ENCODE measurements at places on chromosomes 16 and 17. TPM values are rescaled to one million over a fixed set of nuclear protein-coding genes. Genes with fewer than 3 reads are reported as not detected.

GRCh38 chr16:89639385-89639784 is 18.1 kb downstream of the CHMP1A start:
- no peak for DNase-seq
- H3K36me3 ChIP-seq: no peaks in the 10 kb centered on the region
- H3K4me3 ChIP-seq: no peak overlapping the region

GRCh38 chr16:88491560-88492310 is 38.7 kb downstream of the ZFPM1 start:
- no peaks in the 10 kb centered on the region for H3K36me3 ChIP-seq
- H3K27me3 ChIP-seq: no peaks in the 10 kb centered on the region
- DNase-seq: no peak
- no peak overlapping the region for H3K4me3 ChIP-seq
- no peaks in the 10 kb centered on the region for H3K4me1 ChIP-seq

DNA sequence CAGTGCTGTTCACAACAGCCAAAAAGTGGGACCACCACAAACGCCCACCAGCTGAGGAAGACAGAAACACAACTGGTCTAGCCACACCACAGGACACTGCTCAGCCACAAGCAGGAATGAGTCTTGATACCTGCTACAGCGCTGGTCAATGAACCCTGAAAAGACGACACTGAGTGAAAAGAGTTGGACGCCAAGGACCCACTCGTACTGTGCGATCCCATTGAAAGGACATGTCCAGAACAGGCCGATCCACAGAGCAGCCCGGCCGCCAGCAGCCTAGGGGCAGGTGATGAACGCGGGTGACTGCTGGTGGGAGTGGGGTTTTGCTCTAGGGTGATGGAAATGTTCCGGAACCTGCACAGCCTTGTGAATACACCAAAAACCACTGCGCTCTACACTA is 10.6 kb upstream of the SLC38A8 start:
- no peak overlapping the region for H3K4me3 ChIP-seq
- peaks cover 54% of the 10 kb centered on the region for H3K36me3 ChIP-seq
- DNase-seq: no peak
- H3K27ac ChIP-seq: no peak overlapping the region
- H3K4me1 ChIP-seq: no peaks in the 10 kb centered on the region
- H3K27me3 ChIP-seq: no peaks in the 10 kb centered on the region

DNA sequence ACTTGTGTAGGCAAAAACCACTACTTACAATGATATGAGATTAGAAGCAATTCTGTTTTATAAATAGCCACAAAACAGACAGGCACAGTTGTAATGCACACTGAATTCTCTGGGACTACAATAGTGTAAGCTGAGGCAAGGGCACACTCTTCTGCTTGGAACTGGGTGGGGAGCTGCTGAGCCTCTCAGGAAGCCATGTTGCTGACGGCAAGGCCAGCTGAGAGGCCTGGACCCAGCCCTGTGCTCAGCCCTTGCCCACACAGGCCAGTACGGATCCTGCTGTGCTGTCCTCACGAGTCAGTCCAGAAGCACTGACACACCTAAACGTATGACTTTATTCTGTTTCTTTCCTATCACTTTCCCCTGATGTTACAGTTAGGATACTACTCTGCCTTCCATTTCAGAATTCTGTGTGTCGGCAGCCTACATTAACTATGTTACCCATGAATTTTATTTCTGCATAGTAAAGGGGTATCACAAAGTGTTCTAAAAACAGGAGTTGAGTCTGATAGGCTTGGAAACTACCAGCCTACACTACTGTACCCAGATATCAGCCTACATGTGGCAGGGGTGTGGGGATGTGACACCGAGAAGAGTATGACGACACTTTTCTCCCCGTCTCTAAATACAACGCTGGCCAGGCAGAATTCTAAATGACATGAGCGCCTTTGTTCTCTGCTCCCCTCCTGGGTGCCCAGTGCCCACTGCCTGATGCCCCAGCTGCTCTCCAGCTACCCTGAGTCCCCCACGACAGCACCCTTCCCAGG is 41.1 kb upstream of the FAAP100 start:
- no peak for DNase-seq
- H3K36me3 ChIP-seq: peaks cover 50% of the 10 kb centered on the region
- no peaks in the 10 kb centered on the region for H3K27me3 ChIP-seq
- peak overlapping the region; percentile 34 for H3K27ac ChIP-seq
- H3K4me1 ChIP-seq: peaks cover 2% of the 10 kb centered on the region

GRCh38 chr16:51450909-51451308 is 299.8 kb upstream of the SALL1 start:
- no peaks in the 10 kb centered on the region for H3K4me1 ChIP-seq
- DNase-seq: no peak
- no peaks in the 10 kb centered on the region for H3K36me3 ChIP-seq
- no peak overlapping the region for H3K27ac ChIP-seq
- H3K4me3 ChIP-seq: no peak overlapping the region

MFAP4 gene
- total RNA-seq: 73.4 TPM

TBC1D3 gene
- total RNA-seq: 0.30 TPM

MED13 gene
- 78.7 TPM for total RNA-seq

SAMD14 gene
- total RNA-seq: 36.8 TPM

All from osteocyte (in vitro differentiated cells).